CD4-positive, alpha-beta T cell treated with Interleukin-10 for 1 hour (primary cell): ENCODE measurements at places on chromosomes 5 and 9.

DNA sequence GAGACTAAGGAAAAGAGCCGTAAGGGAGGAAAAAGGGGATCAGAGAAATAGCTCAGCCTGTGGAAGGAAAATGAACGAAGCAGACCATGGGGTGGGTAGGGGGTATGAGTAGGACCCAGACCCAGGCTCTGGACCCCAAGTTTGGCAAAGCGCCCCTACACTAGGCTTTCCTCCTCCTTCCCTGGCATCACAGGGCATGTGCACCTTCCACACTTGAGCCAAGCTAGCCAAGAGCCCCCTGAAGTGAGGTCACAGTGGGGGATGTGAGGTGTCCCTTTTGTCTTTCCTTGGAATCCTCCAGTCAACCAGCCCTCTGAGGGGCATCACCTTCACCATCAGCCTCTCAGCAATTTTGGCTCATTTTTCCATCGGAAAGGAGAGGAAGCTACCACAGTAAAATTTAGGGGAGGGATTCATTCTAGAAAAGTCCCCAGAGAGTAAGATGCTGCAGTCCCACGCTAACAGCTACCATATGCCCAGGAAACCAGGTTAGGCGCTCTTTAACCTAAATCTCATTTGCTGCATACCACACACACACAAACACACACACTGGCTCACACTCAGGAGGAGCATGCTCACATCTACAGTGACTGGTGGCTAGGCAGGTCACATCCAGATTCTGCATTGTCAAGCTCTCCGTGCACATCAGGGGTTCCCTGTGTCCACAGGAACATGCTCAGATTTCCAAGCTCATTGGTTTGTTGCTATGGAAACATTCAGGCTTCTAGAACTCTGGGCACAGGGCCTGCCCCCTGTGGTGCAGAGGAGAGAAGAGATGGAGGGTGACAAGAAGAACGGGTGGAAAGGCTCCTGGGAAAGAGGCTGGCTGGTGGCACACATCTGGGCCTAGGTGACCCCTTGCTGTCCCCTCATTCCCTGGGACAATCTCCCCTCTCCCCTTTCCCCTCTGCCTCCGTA is 9.9 kb downstream of the REEP2 start:
- DNase-seq: no peak

DNA sequence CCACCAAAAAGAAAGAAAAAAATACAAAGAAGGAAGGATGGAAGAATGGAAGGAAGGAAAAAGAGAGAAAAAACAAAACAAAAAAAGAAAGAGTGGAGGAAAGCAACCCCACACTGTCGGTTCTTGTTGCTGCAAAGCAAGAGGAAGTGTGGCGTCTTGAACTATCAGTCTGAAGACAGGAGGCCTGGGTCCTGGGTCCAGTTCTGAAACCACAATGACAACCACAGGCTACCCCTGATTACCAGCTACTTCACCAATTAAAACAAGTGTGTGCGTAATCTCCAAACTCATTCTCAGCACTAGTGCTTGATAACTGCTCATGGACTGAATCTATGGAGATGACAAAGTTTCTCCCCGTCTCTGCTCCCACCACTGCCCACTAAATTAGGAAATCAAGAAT is 93.7 kb downstream of the RASEF start:
- no peak for DNase-seq

DNA sequence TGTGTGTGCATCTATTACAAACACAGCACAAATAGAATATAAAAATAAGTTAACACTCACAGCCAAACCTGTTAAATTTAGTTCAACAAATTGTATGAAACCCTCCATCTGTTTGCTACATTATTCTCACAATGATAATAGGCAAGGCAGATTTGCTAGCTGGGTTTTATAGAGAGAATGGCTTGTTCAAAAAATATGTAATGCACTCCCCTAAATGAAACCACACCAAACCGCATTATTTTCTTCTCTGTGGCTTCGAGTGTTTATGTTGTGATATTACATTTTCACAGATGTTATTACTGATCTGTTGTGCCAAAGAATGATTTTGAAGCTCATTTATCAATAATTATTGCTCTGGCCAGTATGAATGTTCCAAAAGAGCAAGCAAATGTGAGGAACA is 92.9 kb downstream of the SPATA31D1 start:
- DNase-seq: no peak

DNA sequence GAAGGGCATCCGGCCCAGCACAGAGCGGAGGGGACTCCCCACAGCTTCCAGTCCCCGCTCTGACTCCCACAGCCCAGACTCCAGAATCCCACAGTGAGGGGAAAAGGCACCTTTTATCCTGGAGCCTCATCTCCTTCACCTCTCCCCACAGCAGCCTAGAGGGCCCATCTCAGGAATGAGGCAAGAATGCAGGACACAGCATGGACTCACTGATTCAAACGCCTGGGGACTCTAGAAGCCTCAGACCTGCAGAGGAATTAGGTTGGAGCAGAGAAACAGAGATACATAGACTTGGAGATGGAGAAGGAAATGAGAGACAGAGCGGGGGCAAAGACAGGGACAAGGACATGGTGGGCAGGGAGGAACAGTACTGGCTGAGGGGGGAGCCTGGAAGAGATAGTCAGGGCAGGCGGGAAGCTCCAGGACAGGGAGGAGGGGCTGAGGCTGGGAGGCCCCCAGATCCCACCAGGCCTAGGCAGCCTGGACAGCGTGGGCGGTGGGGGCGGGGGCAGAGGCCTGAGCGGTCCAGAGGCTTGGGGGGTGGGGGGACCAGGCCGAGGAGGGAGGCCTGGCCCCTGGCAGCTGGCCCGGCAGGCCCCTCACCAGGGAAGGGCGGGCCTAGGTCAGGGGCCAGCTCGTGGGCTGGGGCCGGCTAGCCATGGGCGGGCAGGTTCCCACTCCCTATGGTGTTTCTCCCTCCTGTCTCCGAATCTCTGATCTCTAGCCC is 15.8 kb downstream of the CNTFR start:
- DNase-seq: no peak

- DNase-seq: no peak
Observed at GRCh38 chr9:120177121-120177520, 402.8 kb downstream of the CDK5RAP2 start.

- DNase-seq: no peak
Observed at GRCh38 chr5:51378448-51379330, 4.6 kb upstream of the ISL1 start.

DNA sequence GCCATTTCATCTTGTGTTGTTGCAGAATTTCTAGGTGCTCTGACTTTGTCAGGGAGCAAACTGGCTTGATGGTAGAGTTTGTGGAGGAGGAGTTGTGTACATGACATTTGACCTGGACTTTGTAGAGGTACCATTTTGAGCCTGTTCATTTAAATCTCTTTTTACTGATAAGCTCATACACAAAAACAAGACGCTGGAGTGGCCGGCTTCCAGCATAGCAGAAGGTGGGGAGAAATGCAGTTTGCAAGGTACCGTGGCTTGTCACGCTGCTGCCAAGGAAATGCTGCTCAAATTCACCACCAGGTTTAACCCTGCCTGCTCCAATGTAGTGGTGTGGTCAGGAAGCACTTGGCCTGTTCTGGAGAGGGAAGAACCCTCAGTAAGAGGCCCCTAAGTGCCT is 18.9 kb upstream of the IQGAP2 start:
- DNase-seq: no peak

DNA sequence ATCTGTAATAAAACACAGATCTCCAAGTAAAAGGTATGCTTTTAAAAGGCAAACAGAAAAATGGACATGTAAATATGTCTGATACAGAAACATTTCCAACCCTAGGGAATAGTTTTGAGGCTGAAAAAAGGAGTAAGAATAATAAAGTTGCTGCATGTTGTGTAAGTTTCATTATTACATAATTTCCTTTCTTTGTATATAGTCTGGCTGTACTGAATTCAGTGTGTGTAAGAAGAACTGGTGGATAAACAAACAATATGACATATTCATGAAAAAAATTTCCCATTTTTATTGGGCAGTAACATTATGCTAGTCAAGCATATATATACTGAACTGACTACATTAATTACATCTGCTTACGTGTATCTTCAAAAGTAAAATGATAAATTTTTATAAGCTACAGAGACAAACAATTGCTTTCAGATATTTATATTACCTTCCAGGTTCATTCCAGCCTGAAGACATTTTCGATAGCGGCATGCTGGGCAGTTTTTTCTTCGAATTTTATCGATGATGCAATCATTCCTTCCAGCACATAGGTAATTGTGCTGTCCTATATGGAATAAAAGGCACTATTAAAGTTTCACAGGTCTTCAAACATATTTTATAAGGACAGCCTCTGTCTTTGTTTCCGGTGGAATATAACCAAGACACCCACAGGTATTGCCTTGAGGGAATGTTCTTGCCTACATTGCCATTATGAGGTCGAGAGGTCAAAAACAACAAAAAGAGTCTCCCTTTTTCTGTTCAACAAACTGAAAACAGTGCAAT is 93.6 kb downstream of the NR3C1 start:
- DNase-seq: no peak

GRCh38 chr9:7536310-7536939 is 263.2 kb downstream of the DMAC1 start:
- DNase-seq: peak; percentile 33

DNA sequence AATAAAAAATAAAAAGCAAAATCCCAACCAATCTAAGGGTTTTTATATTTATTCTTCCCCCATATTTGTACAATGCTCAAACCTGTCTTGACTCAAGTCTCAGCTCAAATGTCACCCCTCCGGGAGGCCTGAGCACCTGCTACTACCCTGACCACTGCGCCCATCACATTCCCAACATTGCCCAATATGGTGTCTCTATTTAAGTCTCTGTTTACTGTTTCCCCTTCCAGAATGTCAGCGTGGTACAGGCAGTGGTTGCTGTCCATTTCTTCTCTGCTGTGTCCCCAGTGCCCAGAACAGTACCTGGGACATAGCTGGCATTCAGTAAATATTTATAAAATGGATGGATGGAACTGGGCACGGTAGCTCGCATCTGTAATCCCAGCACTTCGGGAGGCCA is 47.3 kb upstream of the PRRC2B start:
- no peak for DNase-seq

DNA sequence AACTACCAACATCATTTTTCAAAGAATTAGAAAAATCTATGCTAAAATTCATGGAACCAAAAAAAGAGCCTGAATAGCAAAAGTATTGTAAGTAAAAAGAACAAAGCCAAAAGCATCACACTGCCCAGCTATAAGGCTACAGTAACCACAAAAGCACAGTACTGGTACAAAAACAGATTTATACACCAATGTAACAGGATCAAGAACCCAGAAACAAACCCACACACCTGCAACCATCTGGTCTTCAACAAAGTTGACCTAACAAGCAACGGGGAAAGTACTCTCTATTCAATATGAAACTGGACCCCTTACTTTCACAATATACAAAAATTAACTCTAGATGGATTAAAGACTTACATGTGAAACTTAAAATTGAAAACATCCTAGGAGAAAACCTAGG is 94.2 kb upstream of the TARS1 start:
- DNase-seq: no peak

DNA sequence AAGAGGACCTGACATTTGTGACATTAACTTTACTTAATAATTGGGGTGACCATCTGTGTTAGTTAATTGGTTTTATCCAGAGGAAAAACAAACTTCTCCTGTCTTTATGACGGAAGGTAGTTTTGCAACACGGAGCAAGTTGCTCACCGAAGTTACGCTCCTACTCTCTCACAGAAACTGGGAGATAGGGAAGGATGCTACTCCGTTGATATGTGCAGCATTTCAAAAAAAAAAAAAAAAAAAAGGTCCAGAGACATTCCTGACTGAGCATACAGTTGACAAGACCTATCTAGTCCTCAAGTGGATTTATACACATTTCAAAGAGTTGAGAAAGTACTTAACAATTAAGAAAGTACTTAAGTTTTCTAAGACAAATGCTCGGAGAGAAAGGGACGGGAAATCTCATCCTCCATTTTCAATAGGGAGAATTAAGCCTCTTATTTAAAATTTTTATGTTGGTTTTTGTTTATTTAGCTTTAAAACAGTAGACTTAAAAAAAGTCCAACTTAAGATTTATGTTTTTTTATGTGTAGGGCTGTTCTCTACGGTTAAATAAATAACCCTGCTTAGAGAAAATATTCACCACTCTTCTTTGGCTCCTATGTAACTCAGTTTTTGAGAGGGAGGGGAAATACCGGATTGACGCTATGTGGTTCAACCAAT is 455 bp upstream of the FER start:
- DNase-seq: no peak

GRCh38 chr9:88574953-88575352 is 40.0 kb downstream of the NXNL2 start:
- DNase-seq: no peak

DNA sequence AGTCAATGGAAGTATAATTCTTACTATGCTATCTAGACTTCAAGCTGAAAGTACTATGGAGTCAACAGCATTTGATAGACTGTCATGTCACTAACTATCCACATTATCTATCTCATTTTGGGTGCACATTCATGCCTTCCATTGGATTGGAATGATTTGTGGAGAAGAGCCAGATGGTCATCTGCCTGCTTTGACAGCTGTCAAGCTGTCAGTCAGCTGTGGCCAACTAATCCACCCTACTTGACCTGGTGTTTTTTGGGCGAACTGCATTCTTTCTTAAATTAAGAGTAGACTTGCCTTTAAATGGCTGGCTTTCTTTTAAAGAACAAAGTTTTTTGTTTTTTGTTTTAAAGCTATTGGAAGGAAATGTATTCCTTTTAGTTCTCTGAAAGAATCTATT is 151.5 kb downstream of the DCP2 start:
- no peak for DNase-seq

DNA sequence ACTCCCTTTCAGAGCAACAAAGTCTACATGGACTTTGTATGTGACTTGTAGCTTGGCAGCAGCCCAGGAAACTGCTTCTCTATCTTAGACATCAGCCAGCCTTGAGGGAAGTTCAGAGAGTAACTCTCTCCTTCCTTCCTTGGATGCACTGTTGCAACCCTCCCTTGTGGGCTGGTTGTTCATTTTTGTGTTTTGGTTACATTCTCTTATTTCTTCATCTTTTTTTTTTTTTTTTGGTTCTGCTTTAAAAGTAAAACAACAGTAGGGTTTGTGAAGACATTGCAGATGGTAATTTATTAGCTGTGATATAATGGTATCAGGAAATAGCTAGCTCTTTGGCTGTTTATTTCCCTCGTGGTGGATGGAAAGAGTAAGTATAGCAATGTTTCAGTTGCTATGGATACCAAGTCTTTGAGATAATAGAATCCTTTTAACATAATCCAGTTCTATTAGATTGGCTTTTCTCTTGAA is 97.9 kb upstream of the MAMDC2 start:
- DNase-seq: no peak

GRCh38 chr9:133127340-133127981 is 6.4 kb upstream of the RALGDS start:
- peak; percentile 89 for DNase-seq

DNA sequence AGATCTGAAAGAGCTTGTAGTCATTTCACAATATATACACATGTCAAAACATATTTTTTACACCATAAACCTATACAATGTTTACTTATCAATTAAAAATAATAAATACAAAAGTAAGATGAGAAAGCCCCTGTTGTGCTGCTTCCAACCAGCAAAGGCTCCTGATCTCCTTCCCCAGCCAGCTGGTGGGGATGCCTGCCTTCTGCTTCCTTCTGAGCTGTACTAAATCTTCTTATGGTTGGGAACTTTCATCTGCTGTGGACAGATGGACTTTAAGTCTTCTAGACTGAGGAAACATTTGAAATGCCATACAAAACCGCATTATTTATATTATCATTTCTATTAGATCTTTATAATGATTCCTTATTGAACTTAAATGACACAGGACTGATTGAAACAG is 745.3 kb upstream of the CHD1 start:
- DNase-seq: no peak

GRCh38 chr5:34655354-34655991 is 655 bp upstream of the RAI14 start:
- DNase-seq: peak; percentile 33

GRCh38 chr5:163079618-163080017 is 357.8 kb upstream of the CCNG1 start:
- no peak for DNase-seq

- DNase-seq: no peak
Observed at GRCh38 chr5:34865091-34865490, 26.1 kb downstream of the TTC23L start.
